IMR-90 (cell line): ENCODE measurements at places on chromosomes 6 and 20. TPM values are rescaled to one million over a fixed set of nuclear protein-coding genes. Genes with fewer than 3 reads are reported as not detected.

- DNase-seq = no peak
These were observed 87.7 kb downstream of the HIVEP2 start for GRCh38 chr6:142857233-142857761.

GRCh38 chr6:22664968-22665367, 95.6 kb downstream of the HDGFL1 start:
- DNase-seq = no peak

DNA sequence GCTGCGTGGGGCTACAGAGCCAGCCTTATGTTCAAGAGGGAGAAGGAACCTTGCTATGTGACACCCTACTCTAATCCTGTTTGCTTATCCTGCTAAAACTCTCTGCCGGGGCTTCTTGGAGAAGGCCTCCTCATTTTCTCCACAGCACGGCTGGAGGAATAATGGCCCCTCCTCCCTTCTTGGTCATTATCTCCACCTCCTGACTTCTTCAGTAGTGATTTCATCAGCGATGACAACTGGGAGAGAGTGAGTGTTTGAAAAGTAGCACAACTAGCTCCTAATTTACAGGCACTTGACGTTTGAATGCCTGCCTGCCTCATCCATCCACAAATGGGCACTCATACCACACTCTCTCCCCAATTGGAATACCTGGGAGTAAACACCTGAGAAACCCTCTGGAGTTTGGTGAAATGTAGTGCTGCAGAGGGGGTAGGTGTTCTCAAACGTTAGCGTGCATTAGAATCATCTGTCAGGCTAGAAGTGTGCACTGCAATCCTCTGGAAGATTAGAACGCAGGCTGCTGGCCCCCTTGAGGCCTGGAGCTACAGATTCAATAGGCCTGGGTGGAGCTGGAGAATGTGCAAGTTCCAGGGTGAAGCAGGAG, 148.5 kb downstream of the FOXC1 start:
- DNase-seq = peak; percentile 36

Gene SCUBE3
- total RNA-seq = 19.9 and 21.1 TPM in 2 replicates

DNA sequence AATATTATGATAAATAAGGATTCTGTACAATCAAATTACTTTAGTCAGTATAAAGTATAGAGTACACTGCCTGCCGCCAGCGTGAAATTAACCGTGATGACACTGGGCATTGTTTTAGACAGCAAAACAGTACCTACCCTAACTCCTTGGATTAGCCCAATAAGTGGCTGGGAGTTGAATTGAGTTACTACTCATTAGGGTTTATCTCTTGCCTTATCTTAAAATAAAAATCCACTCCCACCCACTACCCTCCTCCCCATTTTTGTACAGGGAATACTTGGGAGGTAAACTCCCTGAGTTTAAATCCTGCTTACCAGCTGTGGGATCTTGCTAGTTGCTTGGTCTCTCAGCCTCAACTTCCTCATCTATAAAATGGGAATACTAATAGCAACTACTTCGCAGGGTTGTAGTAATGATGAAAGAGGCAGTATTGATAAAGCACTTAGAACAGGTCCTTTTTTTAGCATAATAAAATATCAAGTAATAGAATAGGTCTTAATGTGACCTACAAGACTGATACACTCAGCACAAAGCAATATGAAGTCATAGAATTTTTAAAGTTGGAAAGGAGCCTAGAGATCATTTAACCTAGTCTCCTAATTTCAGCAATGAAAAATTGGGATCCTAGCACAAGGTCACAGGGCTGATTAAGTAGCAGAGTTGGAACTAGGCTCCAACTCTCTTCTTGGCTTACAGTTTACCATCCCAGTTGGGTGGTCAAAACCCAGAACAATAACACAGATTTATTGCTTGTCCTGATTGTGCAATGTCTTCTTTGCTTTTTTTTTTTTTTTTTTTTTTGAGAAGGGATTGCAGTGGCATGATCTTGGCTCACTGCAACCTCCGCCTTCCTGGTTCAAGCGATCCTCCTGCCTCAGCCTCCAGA, 23.8 kb downstream of the PHACTR2 start:
- peak; percentile 13 for DNase-seq

DNA sequence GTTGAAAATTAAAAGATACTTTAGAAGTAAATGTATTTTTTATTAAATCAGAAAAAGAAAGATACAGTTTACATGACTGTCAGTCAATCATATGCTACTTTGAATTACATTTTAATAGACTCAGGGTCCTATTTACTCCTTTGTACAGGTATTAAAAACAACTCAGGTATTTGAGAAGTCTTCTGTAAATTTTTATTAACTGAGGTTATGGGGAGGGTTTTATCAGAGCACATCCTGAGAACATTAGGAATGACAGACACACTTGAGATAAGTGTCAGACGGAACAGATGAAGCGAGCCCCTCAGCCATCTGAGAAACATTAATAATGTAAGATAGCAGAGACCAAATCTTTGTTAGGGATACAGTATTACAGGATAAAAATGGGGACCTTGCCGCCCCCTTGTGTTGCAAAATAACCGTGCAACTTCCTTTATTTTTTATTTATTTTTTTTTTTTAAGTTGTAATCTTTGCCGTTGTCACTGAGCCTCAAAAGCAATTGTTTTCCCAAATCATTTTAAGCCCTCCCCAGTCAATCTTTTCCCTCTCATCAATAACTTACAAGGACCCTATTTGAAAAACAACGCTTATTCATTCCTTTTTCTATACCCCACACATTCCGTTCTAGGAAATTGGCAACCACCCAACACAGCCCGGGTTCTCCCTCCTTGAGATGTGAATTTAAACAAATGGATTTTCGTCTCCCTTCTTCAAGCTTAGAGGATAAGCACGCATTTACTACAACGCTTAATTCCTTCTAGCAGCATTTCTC, 126.7 kb downstream of the BCAS1 start:
- DNase-seq = peak; percentile 39

Gene TMEM217
- 1.4 TPM in 2 replicates for total RNA-seq

- no peak for DNase-seq
These were observed 4.3 kb downstream of the PXDC1 start for GRCh38 chr6:3747100-3747737.

GRCh38 chr20:6651561-6651960, 115.9 kb upstream of the BMP2 start:
- DNase-seq = no peak

Gene TCF21
- 6.6 and 8.1 TPM in 2 replicates for total RNA-seq

DNA sequence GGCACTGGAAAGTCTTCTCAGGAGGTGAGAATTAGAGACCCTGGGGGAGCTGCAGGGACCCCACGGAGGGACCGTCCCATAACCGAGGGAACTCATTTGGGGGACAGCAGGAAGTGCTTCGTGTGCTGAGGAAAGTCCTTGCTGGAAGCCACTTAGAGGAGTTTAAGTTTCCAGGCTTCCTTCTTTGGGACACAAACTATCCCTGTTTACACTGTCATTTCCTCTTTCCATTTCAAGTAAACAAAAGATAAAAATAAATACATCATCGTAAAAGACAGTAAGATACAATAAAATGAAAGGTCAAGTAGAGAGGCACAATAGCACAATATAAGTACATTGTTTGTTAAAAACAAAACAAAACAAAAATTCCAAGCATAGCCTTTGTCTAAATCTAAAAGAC, 101.2 kb downstream of the TTLL2 start:
- no peak for DNase-seq

DNA sequence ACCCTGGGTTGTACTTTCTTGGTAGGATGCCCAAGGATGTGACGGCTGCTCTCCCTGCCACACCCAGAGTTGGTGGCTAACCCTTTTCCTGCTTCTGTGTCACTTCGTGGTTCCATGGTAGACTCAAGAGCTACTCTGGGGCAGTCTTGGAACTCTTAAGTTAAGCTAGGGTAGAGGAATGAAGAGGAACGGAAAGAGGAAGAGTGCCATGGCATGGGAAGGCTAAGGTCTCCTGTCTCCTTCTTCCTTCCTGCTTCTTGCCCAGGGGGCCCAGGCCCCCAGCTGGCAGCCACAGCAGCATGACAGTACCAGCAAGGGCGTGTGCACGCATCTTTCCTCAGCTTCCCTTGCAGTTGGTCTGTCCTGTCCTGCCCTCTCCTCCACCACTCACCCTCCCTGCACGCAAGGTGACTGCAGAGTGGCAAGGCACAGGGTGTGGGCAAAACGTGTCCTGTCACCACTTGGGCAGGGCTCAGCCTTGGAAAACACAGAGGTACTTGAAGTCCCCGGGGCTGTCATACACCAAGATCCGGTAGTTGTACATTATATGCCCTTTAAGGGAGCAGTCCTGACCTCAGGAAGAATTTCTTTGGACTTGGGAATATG, 39.8 kb upstream of the TGM3 start:
- no peak for DNase-seq

DNA sequence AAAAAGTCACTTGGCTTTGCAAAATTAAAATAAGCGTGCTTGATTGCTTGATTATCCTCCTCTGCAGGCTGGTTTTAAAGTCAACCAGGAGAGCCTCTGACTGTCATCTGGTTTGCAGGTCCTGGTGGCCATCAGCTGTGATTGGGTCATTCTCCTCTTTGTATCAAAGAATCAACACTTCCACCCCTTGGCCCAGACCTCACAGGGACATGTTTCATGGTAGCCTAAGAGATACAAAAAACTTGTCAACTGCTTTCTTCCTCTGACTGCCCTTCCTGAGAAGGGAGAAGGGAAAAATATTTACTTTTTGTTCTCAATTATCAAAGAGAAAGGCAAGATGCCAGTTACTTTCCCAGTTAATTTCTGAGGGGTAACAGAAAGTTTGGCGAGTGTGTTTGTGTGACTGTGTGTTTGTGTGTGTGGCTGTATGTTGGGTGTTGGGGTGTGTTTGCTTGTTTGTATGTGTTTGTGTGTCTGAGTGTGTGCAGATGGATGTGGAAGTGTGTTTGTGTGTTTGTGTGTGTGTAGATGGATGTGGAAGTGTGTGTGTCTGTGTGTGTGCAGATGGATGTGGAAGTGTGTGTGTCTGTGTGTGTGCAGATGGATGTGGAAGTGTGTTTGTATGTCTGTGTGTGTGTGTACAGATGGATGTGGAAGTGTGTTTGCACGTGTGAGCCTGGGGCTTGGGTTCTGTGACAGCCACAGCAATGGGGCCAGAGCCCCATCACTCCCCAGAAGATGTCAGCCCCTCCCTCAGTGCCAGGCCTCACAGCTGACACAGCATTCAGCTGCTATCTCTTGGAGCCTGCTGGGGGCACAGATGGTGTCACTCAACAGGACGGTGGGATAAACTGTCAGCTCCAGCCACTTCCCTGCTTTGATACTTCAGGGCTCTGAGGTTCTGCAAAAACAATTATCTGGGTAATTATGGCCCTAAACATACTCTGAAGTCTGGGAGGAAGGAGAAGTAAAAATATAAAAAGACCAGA, 98.6 kb upstream of the RNF24 start:
- DNase-seq = no peak

Gene LTB
- not detected in 2 replicates for total RNA-seq

GRCh38 chr6:105929626-105930025, 156.5 kb upstream of the PRDM1 start:
- no peak for DNase-seq

DNA sequence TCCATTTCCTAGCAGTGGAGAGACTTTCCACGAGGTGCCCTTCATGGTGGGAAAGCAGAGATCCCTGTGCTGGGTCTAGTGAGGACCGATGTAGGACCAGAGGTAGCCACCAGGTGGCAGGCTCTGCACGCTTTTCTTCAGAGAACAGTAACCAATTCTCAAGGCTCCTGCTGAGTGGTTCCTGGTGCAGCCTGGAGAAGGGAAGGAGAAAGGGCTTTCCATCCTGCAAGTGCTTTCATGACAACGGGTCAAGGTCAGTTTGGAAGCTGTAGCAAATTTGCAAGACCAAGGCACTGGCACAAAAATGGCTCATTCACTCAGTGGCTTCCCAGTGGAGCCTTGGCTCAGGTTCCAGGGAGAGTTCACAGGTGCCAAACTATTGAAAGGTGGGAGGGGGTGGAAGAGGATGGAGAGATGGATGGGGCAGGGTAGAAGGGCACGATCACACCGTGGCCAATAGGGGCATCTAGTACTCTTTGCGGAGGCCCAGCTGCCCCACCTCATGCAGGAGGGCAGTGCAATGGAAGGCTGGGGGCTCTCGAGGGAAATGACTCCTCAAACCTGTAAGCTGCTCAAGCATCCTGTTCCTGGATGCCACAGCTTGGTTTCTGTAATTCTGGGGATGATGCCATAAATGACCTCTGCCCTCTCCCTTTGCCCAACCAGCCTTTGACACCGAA, 25.5 kb upstream of the KCNK16 start:
- DNase-seq = peak; percentile 51

Gene CALHM5
- 10.6 and 10.8 TPM in 2 replicates for total RNA-seq

- DNase-seq = peak; percentile 56
These were observed 171.0 kb upstream of the PRND start for GRCh38 chr20:4550740-4551139.

DNA sequence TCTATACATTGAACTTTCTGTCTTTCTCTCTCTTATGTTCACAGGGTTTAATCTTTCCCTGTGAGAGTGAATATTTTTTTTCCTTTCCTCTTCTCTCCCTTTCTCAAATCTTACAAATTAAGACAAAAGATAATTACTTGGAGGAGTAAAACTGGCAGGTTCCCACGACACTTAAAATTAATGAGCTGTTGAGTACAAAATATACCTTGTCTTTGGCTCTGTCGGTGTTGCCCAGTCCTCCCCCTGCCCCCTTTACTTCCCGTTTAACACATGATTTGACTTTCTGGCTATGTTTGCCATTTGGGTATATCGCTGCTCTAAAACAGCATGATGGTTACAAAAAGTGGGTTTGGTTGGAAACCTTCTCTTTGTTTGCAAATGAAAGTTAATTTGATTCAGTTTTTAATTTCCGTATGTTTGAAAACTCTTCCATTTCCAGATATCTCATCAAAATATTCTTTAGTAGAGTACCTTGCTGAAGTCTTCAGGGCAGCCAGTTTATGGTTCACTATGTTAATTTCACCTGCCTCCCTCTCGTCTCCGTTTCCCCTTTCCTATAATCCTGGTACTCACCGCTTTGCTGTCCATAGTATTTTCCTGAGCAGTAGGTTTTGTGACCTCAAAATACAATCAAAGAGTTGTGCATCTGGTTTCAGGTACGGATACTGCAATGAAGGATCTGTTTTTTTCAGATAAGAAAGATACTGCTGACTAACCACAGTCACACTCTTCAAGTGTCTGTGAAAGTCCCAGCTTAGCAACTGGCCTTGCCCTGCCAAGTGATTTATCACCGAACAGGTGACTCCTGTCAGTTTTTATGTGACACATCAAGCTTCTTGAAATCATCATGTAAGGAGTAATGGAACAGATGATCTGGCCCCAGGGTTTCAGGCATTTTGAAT, 181.2 kb downstream of the DTNBP1 start:
- no peak for DNase-seq

Gene HLA-DOA
- total RNA-seq = not detected in 2 replicates
